ENCODE measurements at places on chromosomes 11 and 22. TPM values are rescaled to one million over a fixed set of nuclear protein-coding genes. Genes with fewer than 3 reads are reported as not detected.

CARNS1 gene
- 0.08 TPM for total RNA-seq

ME3 gene
- 19.7 TPM for total RNA-seq

RBFOX2 gene
- 29.4 TPM for total RNA-seq

EXT2 gene
- 58.3 TPM for total RNA-seq

POLR2F gene
- total RNA-seq: 139 TPM

BATF2 gene
- total RNA-seq: 0.80 TPM

CABP4 gene
- total RNA-seq: not detected

TMEM191B gene
- 2.3 TPM for total RNA-seq

SLC35C1 gene
- 30.3 TPM for total RNA-seq

PRR33 gene
- total RNA-seq: not detected

EHF gene
- total RNA-seq: 0.96 TPM

B4GALNT4 gene
- 15.4 TPM for total RNA-seq

SLCO2B1 gene
- 2.9 TPM for total RNA-seq

MRGPRX4 gene
- total RNA-seq: not detected

SLC22A9 gene
- not detected for total RNA-seq

GAL gene
- total RNA-seq: 18.4 TPM

CDON gene
- 1.7 TPM for total RNA-seq

SMIM35 gene
- total RNA-seq: not detected

FJX1 gene
- total RNA-seq: 36.0 TPM

OR5A1 gene
- not detected for total RNA-seq

FERMT3 gene
- total RNA-seq: 0.52 TPM

POU2AF3 gene
- total RNA-seq: 1.2 TPM

IGLL5 gene
- not detected for total RNA-seq

C11orf42 gene
- total RNA-seq: not detected

PANX2 gene
- total RNA-seq: 6.5 TPM

MMP12 gene
- not detected for total RNA-seq

SCT gene
- total RNA-seq: not detected

NPAS4 gene
- total RNA-seq: not detected

SEPTIN3 gene
- total RNA-seq: 1.0 TPM
